ENCODE measurements at places on chromosomes 2 and 18.

- no peak for DNase-seq
Measured at GRCh38 chr2:204298404-204298803, 246.9 kb upstream of the PARD3B start.

DNA sequence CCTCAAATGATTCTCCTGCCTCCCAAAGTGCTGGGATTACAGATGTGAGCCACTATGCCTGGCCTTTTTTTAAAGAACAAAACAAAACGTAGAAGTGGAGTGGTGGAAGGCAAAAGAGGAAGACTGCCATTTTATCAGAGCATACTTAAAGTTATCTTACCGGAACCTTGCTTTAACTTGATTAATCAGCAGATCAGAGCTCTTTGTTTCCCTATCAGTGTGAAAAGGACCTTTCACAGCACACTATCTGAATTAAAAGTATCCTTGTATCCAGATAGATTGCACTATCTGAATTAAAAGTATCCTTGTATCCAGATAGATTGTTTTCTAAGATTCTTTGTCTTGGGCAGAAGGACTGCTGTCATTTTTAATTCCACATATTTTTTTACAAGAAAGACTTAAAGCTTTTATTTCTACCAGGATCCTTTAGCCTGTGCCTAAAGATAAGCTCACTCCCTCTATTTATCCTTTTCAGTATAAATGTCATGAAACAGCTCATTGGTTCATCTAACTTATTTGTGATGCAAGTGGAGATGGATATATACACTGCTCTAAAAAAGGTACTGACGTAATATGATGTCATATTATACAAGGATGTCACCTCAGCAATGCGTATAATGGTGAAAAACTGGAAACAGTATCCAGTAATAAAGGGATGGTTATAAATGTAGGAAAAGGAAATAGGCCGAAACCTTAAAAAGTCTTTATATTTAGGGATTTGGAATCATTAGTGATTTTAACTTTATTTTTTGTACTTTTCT, 17.8 kb downstream of the GMCL1 start:
- no peak for DNase-seq

DNA sequence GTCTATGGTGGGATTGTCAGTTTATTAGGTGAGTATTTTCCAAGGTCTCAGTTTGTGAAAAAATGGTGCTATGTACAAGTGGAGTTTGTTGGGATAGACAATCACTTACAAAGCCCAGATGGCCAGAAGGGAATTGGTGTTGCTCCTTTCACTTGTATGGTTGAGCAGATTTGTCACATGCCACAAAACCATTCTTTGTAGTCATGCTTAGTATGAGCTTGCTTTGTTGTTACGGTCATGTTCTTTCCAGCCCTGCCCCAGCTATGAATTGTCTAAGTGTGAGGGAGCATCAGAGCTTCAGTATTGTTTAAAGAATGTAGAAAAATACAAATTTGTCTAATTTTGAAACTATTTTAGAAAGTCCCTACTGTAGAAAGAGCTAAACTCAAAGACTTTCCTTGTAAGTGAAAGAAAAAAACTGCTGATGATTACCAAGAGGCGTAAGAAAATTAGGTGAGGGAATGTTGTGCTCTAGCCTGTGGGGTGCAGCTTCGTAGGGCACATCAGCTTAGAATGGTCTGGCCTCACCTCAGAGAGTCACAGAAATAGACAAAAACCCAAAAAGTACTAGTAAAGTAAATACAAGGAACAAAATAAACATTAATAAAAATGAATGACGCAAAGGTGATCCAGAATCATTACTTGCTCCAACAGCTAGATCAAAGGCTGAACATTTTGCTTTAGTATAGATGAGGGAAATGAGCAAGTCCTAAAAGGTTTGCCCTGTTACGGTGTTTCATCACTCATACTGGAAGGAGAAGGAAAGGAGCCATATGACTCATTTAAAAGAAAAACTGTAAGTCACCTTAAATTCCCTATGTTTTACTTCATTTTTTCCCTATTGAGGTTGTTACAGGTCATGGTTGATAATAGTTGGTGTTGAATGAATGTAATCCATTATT, 9.2 kb downstream of the TGIF1 start:
- DNase-seq = no peak

- no peak for DNase-seq
Measured at GRCh38 chr2:168731616-168732015, 70.8 kb upstream of the NOSTRIN start.

GRCh38 chr2:54360055-54360792, 95.9 kb upstream of the SPTBN1 start:
- no peak for DNase-seq

DNA sequence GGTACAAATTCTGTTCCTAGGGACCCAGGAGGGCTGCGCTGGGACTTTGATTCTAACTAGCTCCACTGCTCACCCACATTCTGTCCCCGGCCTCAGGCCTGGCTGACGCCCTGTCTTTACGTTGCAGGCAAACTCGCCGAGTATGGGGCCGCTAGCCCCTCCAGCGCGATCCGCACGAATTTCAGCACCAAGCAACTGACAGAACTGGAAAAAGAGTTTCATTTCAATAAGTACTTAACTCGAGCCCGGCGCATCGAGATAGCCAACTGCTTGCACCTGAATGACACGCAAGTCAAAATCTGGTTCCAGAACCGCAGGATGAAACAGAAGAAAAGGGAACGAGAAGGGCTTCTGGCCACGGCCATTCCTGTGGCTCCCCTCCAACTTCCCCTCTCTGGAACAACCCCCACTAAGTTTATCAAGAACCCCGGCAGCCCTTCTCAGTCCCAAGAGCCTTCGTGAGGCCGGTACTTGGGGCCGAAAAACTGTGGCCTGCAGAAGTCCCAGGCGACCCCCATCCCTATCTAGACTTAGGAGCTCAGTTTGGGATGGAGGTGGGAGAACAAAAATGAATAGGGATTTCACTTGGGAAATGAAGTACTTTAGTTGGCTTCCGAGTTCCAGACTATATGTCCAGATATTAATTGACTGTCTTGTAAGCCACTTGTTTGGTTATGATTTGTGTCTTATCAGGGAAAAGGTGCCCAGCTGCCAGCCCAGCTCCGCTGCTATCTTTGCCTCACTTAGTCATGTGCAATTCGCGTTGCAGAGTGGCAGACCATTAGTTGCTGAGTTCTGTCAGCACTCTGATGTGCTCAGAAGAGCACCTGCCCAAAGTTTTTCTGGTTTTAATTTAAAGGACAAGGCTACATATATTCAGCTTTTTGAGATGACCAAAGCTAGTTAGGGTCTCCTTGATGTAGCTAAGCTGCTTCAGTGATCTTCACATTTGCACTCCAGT, 1.5 kb downstream of the HOXD1 start:
- DNase-seq = no peak

Measured in activated naive CD4-positive, alpha-beta T cell treated with anti-CD3 and anti-CD28 coated beads, Interleukin-2, amount 50 U/mL, for 72 hours (primary cell).